ENCODE measurements at places on chromosomes 5 and 9. TPM values are rescaled to one million over a fixed set of nuclear protein-coding genes. Genes with fewer than 3 reads are reported as not detected.

- DNase-seq = no peak
Measured at GRCh38 chr9:71306134-71306533, 184.7 kb upstream of the TRPM3 start.

GRCh38 chr5:172760959-172761358 lies 10.0 kb downstream of the DUSP1 start:
- no peak for DNase-seq

GRCh38 chr5:170219615-170220014 lies 13.2 kb upstream of the C5orf58 start:
- no peak for DNase-seq

- DNase-seq = no peak
Measured at GRCh38 chr5:160289721-160290120, 22.6 kb downstream of the CCNJL start.

DNA sequence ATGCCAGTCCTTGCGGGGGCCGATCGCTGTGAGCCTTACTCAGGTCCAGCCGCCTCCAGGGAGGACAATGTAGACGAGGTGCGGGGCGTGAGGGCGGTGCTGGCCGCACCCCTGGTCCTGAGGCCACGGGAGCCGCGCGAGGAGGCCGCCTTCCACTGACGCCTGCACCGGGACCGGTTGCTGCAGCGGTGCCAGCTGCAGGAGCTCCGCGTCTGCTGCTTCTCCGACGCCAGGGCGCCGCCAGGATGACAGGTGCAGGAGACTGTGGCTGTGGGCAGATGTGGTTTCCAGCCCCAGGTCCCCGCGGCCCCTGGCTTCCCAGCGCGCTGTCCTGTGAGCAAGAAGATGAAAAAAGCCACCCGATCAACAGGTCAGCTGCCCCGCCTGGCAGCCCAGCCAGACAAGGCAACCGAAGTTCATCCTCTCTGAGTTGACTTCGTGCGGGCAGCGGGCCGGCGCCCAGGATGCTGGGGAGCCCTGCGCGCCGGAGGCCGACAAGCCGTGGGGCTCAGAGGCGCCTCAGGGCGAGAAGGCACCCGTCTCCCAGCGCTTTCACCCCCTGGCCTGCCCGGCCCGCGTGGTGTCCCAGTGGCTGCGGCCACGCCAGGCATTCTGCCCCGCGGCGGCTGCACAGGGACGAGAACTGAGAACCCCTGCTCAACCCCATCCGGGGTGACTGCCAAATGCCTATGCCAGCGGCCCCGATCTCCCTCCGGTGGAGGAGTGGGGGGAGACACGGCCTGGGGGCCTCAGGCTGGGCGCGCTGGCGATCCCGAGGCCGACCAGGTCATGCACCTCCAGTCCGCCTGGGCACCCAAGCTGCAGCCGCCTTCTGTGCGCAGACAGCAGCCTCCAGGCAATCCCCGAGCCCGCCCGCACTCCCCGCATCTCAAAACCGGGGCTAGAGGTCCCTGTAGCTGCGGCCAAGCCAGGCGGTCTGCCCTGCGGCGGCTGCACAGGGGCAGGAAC lies 43.4 kb upstream of the BICD2 start:
- DNase-seq = no peak

- no peak for DNase-seq
Measured at GRCh38 chr9:1238407-1238806, 188.2 kb downstream of the DMRT2 start.

- DNase-seq = no peak
Measured at GRCh38 chr5:116137544-116138378, 52.9 kb downstream of the COMMD10 start.

- no peak for DNase-seq
Measured at GRCh38 chr5:150106674-150107426, 20.5 kb upstream of the CSF1R start.

- no peak for DNase-seq
Measured at GRCh38 chr5:161803-162110, 29.5 kb upstream of the LRRC14B start.

DNA sequence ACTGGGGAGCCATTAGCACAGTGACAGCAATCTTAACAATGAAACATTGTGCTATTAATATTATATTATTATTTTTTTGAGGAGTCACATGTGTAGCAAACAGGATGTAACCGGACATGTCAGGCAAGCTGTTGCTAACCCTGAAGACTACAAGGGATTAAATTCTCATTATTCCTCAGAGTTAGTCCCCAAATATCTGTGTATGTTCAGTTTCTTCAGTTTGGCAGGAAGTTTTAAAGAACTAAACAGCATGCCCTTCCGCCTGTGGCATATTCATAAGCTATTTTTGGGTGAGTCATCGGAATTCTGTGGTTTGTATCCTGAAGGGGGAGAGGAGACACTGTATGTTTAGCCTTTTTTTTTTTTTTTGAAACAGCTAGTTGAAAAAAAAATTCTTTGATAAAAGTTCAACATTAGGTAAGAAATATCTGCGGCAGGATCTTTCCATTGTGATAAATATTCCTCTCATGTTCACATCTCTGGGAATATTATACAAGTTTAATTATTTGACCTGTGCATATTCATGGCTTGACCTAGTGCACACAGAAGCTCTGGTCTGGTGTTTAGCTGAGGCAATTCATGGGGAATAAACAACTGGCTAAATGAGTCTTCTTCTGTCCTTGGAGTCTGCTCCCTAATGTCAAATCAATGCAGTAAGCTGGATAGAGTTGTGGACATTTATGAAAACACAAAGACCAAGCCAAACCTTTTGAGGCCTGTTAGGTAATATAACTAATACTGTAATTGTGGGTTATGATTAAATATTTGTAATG lies 202.7 kb upstream of the CDKN2B start:
- no peak for DNase-seq

DNA sequence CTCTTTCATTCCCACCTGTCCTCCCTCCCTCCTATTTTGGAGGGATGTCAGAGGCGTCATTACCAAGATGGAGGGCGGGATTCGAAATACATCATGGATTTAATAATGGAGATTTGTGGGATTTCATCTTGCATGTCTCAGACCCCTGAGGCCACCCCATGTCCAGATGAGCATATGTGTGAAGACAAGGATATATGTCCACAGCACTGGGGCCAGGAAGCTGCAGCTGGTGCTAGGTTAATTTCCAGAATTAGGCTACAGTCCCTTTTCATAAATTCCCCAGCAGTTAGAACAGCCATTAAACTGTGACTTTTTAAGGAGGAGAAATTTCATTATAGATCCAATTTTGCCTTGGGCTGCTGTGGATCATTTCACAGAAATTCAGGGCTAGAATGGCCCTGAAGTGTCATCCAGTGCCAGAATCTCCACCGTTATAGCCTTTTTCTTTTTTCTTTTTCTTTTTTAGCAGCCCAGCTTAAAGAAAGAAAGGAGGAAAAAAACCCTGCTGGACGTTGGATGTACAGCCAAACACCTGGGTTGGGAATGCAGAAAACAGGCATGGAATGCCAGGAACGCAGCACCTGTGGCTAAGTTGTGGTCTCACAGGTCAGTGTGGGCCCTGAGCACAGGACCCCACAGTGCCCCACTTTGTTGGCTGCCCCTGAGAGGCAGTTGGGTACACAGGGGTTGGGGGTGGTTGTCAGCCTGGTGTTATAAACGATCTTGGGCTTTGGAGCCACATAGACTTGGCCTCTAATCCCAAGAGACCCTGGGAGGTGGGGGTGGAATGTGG lies 50.2 kb upstream of the CXCL14 start:
- no peak for DNase-seq

GRCh38 chr9:92738661-92739081 lies 26.0 kb downstream of the BICD2 start:
- no peak for DNase-seq

DNA sequence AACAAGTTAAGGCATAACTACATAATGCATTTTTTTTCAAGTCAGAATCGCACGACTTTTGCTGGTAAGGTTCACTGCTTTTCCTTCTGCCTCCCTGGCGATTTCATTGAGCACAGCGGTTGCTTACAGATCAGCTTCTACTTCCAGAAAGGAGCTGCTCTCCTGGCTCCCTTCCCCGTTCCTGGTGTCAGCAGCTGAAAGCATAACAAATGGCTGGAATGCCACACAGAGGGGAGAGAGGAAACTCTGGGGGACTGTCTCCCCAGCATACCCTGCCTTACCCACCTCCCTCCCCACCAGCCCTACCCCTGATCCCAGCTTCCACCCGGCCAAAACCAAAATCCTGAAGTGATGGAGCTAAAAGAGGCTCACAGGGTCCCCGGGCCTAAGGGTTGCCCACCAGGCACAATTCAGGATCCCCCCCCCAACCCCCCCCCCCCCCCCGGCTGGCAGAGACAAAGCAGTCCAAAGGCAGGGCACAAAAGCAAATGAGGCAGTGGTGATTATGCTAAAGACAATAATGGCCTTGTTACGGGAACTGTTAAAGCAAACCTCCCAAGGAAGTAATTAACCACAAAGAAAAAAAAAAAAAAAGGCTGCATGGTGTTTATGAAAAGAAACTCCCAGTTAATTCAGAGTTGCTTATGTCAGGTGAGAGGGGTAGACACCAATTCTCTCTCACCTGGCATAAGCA lies 126.1 kb upstream of the WWC1 start:
- no peak for DNase-seq

GRCh38 chr5:56683281-56683680 lies 132.1 kb upstream of the MAP3K1 start:
- no peak for DNase-seq

DNA sequence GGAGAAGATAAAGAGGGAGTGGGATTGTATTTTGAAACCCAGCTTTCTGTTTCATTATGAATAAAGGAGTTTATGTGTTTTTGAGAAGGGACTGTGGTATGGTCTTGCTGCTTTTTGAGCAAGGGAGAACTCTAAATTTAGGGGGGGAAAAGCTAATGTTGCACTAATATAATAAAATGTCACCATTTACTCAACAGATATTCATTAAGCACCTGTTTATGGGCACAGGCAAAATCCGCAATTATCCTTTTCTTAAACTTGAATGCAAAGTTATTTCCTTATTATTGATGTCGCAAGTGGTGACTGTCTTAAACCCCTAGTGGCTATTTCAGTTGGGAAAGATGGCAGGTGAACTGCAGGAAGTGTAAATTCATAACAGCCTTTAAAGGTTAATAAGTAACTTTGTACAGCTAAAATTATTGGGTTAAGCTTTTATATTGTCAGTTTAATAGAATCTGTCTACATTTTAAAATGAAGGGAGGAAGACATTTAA lies 1.5 kb downstream of the CDC42SE2 start:
- no peak for DNase-seq

DNA sequence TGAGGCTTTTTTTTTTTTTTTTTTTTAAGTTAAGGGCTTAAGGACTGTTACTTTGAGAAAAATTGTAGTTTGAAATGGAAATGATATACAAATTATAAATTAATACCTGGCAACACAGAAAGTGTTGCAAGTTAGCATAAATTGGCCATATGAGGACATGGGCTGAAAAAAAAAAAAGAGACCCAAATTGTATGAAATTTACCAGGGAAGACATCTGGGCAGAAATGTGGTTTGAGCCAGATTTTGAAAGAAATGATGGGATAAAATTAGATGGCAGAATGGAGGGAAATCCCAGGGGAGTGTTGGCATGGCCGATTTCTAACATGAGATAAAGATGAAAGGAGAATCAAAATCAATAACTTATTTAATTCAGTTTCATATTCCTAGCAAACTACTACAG lies 472.1 kb downstream of the CTNND2 start:
- no peak for DNase-seq

DNA sequence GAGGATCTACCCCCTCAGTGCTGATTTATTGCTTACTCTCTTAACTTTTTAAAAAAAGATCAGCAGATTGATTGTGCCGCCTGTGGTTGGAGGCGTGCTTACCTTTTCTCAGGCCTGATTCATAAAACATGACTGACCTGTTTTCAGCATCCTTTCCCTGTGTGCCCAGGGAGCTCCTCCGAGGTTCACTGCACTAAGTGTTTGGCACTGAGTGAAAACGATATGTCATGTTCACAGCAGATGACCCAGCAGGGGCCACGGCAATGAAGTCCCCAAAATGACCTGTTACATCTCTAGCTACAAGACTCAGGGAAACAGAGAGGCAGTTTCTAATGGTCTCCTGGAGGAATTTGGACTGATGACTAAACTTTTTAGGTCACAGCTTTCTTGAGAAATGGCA lies 69.9 kb downstream of the INSYN2B start:
- no peak for DNase-seq

GRCh38 chr5:92907938-92908606 lies 672.9 kb downstream of the NR2F1-AS1 start:
- no peak for DNase-seq

- no peak for DNase-seq
Measured at GRCh38 chr5:143016777-143017516, 246.8 kb downstream of the ARHGAP26 start.

- DNase-seq = no peak
Measured at GRCh38 chr9:113785334-113785733, 90.8 kb upstream of the ZNF618 start.

DNA sequence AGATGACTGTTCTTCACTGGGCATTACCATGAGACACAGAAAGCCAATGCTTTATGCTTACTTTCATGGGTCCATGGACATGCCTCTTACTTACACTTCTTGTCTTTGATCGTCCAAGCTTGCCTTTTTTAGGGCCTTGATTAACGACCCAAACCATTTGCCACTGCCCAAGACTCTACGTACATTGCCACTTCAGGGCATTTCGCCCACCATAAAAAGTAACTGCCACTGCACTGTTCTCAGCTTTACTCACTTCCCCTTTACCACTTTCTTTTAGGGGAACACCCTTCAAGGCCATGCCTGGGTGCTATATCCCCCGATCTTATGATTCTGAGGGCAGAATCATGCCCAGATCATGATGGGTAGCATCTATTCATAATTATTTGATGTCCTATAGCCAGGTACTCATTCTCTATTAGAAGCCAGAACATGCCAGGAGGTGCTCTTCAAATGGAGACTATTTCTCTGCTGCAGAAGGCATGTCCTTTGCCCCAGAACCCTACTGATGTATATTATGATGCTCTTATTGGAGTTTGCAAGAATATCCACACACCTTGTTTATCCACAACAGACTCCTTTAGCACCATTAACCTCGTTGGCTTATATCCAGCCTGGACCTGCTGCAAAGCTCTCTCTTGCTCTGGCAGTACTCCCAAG lies 64.1 kb upstream of the RAD23B start:
- no peak for DNase-seq

GRCh38 chr9:20783057-20784038 lies 99.3 kb downstream of the FOCAD start:
- DNase-seq = no peak

- no peak for DNase-seq
Measured at GRCh38 chr5:148347706-148348105, 12.3 kb downstream of the SPINK9 start.

Gene ASPN
- total RNA-seq = 5.4 TPM

Gene TRPM6
- 0.03 TPM for total RNA-seq

Gene ARID3C
- 8.8 TPM for total RNA-seq

Gene IGIP
- total RNA-seq = 7.0 TPM

Gene NPDC1
- 16.6 TPM for total RNA-seq

Gene OGN
- total RNA-seq = not detected

Gene SLC25A2
- 0.25 TPM for total RNA-seq

Gene OBP2B
- total RNA-seq = not detected

Gene IL3
- total RNA-seq = not detected

Gene DNAH5
- total RNA-seq = 3.2 TPM

Gene PDE8B
- 5.5 TPM for total RNA-seq

Gene TMEM174
- not detected for total RNA-seq

Gene ENHO
- total RNA-seq = 3.9 TPM

Gene RFX3
- 2.6 TPM for total RNA-seq

Gene GTF2H2C
- 10.8 TPM for total RNA-seq

Gene CCL27
- total RNA-seq = not detected
